ENCODE measurements at places on chromosomes 4 and X.
A peak's percentile ranks its signal among the peaks of the same experiment; 100 is the strongest.

DNA sequence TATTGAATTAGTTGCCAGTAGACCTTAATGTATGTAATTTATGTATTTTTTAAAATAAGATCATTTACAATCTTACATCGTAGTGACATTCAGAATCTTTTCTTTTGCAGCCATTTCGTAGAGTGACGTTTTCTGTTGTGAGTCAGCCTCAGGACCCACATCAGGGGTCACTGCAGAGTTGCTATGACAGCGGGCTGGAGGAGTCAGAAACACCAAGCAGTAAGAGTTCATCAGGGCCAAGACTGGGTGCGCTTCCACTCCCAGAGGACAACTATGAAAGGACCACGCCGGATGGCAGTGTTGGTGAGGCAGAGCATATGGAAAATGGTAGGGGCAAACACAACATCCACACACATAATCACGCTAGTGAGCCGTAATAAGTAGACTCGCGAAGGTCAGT, 199.9 kb downstream of the PCDH7 start:
- DNase-seq = no peak

DNA sequence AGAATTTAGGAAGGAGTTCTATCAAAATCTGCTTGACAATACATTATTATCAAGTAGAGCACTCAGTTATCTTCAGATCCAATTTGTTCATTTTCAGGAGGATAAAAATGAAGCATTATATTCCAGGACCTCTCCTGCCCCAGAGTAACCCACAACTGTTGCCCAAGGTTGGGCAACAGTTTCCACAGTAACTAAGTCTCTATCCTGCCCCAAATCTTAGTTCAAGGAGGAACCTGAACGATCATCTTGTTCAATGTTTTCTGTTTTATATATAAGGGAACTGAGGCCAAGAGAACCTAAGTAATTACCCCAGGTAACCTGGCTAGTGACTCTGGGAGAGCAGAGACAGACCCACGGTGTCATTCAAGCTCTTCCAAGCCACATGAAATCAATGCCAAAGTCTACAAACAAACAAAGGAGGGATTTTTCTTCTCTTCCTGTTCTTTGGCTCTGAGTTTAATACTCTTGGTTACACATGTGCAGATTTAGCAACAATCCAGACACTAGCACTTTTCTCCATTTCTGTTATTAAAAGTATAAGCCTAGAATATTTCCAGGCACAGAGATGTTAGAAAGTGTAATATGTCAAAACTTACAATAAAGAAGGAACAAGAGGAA, 105.6 kb downstream of the C4orf51 start:
- DNase-seq = no peak

DNA sequence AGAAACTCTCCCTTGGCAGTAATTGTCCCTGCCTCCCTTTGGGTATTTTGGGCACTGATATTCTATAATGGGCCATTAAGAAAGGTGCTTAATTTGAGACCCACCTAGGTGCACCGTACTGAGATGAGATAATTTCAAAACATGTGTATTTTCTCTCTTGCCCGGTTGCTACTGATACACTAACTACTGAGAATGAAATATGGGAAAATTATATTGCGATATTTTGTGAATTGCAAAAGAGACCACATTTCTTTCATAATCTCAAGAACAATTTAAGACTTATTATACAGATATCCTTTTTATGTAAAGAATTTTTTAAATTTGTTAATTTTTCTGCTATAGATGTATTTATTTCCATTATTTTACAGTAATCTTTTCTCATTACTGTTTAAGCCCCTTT, 284.9 kb downstream of the ADGRL3 start:
- DNase-seq = no peak

- no peak for DNase-seq
These were observed 20.8 kb downstream of the FGFRL1 start for GRCh38 chr4:1031956-1032795.

DNA sequence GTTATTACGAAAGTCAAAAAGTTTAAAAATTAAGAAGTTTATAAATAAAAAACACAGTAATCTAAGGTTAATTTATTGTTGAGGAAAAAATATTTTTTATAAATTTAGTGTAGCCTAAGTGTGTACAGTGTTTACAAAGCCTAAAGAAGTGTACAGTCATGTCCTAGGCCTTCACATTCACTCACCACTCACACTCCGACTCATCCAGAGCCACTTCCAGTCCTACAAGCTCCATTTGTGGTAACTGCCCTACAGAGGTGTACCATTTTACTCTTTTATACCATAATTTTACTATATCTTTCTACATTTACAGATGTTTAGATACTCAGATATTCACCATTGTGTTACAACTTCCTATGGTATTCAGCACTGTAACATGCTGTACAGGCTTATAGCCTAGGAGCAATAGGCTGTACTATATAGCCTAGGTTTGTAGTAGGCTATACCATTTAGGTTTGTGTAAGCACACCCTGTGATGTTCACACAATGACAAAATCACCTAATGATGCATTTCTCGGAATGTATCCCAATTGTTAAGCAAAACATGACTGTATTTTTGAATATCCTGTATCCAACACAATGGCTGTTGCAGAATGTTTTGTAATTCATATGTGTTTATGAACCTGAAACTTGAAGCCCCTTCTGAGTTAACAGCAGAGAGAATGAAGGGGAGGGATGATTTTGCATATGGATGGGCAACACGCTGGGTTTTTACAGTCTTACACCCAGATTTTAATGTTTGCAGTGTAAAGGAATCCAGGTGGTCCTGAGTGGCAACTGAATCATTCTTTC, 3.1 kb downstream of the PPBP start:
- DNase-seq = no peak

DNA sequence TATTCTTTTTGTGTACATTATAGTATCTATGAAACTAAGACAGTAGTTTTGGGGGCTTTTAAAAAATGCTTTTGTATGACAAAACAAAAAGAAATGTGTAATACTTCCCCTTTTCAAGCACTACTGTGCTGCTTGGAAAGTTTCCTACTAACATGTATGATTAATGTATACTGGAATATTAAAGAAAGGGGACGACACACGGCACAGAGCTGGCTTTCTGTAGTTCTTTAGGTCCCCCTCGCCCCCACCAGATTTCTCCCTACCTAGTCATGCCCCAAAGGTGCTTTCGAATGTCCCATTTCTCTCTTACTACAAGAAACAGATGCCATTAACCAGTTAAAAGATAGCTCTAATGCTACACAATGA, 1.6 kb upstream of the AP1S2 start:
- DNase-seq = peak; percentile 31
